ENCODE measurements at places on chromosomes 5 and 9.

- no peak for DNase-seq
Observed at GRCh38 chr5:78983601-78984438, 1.3 kb downstream of the ARSB start.

DNA sequence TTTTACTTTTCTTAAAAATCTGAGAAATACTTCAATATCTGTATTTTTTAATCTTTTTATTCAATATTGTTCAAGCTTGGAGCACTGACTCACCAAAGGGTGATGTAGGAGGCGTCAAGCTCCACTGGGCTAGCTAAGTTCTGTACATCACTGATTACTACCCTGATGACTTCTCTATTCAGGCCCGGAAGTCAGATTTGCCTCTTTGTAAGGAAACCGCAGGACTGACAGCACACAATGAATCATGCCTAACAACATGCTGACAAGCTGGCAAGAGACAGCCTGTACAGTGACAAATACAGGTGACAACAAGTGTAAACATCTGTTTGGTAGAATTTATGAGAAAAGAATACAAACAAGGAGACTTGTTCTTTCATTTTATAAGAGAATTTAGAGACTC, 627.9 kb upstream of the RORB start:
- peak; percentile 61 for DNase-seq

- peak; percentile 62 for DNase-seq
Observed at GRCh38 chr9:124293718-124294506, 36.2 kb downstream of the NEK6 start.

GRCh38 chr5:82699737-82700136, 377.5 kb downstream of the TMEM167A start:
- DNase-seq = no peak

GRCh38 chr9:7570107-7570720, 229.4 kb downstream of the DMAC1 start:
- peak; percentile 78 for DNase-seq

DNA sequence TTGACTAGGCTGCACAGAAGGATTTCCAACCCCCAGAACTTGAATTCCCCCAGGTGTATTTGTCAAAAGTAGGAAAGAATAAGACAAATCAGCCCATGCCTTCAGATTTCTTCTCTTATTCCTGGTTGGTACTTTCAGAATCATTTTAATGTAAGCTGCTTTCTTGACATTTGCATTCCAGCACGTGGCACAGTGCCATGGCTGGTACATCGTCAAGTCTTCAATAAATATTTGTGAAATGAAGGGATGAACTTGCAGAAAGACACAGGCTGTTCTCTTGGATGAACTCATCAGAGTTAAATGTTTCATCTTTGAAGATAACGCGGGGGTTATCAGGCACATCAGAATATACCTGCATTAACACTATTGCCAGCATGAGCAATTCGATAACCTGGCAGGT, 14.5 kb downstream of the KCNIP1 start:
- DNase-seq = no peak

- DNase-seq = no peak
Observed at GRCh38 chr5:112388739-112389138, 30.3 kb downstream of the EPB41L4A start.

GRCh38 chr5:149485655-149486615, 65.3 kb downstream of the CSNK1A1 start:
- DNase-seq = no peak

DNA sequence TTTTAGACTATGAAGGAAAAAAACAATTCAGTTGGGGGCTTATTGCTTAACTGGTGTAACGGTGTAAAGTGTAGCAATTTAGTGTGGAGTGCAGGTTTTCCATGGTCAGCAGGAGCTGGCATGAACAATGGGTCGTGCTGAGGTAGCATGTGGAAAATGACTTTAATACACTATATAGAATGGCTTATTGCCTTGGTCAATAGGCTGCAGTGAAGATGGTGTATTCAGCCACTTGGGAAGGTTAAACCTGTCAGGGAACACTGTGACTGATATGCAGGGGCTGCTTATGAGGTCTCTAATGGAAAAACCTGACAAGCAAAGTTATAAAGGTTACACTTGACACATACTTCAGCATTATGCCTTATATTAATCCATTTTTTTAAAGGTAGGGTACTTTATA, 764.7 kb upstream of the ARRDC3 start:
- DNase-seq = no peak

- DNase-seq = peak; percentile 47
Observed at GRCh38 chr9:122498883-122499288, 11.7 kb upstream of the OR1J2 start.

DNA sequence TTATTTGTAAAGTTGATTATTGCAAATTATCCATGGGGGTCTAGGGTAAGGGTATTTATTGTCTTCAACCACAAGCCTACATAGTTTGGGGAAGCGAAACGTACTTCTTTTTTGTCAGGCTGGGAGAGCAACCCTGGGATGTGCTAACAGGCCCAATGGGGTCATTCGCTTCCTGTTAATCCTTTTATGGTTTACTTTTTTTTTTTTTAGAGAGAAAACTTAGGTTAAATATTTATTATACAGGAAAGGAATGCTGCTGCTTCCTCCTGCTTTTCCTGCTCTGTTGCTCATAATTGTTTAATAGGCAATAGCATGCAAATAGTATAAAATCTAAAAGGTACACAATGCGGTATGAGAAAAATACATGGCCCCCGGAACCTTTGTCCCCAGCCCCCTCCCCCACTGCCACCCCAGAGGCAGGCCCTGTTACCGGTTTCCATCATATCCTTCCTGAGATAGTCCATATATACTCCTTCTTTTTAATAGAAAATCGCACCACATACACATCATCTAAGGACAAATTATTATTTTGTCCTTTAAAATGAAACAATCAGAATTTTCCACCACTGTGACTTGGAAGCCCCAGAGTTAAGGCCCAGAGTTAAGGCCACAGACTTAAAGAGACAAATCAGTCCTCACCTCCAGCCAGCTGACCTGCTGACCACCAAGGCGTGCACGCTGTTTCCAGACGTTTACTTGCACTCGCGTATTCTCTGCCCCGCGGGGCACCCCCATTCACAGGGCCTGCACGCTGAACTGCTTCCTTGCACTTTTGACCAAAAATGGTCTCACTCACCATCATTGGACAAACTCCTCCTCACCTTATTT, 83.9 kb downstream of the NDFIP1 start:
- no peak for DNase-seq

DNA sequence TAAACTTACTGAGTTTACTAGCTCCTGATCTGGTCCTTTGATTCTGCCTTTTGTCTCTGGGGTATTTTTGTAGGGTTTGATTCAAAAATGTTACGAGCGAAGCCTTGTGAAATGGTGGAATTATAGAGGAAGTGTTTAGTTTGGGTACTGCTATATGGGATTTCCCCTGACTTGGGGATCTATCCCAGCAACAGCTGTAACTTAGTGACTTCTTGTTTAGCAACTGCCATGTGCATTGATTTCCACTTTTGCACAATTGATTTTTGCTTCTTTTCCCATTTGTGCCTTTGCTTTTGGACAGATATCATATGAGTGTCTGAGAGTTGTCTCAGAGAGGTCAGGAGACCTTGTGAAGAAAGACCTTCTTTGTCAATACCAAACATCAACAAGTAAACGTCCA, 248.5 kb upstream of the DAP start:
- DNase-seq = no peak

- DNase-seq = no peak
Observed at GRCh38 chr9:117643288-117643654, 60.9 kb upstream of the TLR4 start.

DNA sequence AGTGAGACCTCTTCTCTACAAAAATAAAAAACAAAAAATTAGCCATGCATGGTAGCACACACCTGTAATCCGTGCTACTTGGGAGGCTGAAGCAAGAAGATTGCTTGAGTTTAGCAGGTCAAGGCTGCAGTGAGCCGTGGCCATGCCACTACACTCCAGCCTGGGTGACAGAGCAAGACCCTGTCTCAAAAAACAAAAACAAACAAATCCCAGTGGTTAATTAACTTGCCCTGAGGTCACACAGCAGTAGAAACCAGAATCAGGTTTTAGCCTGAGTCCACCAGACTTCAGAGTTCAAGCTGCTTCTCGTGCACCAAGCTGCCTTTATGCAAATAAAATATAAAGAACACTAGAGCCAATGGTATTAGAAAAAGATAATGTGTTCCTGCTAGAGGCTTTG, 169.7 kb downstream of the GOLPH3 start:
- no peak for DNase-seq

DNA sequence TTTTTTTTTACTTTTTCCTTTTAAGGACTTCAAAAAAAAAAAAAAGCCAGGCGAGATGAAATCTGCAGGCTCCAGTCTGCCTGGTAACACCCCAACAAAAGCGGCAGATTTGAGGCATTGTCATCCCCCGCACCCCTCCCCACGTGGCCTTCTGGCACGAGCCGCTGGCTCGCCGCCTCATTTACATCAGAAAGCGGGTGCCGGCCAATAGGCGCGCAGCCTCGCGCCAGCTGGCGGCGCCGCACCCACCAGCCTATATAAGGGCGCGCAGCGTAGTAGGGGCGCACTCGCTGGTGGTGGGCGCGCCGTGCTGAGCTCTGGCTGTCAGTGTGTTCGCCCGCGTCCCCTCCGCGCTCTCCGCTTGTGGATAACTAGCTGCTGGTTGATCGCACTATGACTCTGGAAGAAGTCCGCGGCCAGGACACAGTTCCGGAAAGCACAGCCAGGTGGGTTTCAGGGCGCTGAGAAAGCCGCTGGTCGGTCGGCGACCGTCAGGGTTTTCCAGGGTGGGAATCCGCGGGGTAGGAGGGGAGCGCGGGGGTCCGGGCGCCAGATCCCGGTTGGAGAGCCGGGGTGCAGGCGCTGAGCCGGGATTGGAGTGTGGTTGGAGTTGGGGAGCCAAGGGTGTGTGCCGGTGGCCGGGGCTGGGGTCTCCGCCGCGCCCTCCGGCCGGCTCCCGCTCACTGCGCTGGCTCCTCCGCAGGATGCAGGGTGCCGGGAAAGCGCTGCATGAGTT, at the start of gene GADD45G:
Gene GADD45G, plus strand, starts transcription at position 284 of the 736 bp plus-strand sequence. Its CDS starts 110 bp downstream, at position 394.
- peak; percentile 96 for DNase-seq

DNA sequence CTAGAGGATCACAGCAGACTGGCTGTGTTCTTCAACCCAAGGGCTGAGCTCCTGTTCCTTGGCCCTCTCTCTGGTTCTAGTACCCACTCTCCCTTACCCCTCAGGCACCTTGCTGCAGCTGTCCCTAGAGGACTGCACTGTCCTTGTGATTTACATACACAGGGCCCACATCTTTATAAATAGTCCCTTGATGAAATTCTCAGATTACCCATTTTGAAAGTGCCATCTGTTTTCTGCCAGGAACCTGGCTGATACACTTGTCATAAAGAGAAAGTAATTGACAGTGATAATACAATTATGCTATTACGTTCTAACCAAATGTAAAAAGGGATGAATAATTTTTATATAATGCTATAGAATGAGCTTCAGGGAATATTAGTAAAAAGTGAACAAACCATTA, 16.5 kb upstream of the SPARC start:
- no peak for DNase-seq

- no peak for DNase-seq
Observed at GRCh38 chr5:73994963-73995362, 369.0 kb downstream of the ARHGEF28 start.

GRCh38 chr9:115109486-115109885, 8.5 kb downstream of the TNC start:
- DNase-seq = no peak

DNA sequence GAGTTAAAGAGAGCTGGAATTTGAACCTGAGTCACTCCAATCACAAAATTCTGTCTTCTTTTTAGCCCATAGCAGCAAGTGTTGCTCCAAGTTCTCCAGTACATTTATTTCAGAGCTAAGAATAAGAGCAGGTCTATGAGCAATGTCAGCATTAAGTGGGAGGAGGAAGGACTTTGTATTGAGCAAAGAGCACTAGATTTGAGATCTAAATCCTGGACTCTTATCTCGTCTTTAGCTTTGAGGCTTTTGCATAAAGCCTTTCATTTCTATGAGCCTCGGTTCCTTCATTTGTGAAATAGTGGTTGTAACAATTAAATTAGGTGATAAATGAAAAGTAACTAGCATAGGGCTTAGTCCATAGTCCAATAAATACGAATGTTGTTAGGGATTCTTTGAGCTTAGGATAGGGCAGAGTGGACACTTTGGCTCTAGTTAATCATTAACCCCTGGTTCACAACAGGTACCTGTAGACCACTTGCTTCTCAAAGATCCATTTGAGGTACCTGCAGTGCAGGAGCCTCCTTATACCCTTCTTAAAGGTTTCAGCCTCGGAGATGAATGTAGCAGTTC, 464.1 kb upstream of the KLF4 start:
- DNase-seq = no peak

DNA sequence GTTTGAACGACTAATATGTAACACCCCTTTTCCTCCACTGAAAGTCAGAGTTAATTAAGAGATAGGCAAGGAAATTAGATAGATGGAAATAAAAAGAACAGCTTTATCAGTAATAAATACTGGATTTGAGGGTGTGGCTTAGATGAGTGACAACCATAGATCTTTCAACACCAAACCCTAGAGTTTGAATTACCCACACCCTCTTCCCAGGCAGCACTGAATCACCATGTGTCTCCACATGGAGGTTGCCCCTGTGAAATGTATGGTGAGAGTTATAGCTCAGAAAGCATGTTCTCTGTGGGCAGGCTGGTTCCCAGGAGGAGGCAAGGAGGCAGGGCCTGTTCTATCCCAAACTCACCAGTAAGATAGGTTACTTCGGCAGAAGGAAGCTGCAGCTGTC, 69.7 kb downstream of the TMEM174 start:
- no peak for DNase-seq

- no peak for DNase-seq
Observed at GRCh38 chr5:175809531-175810121, 61.8 kb upstream of the CPLX2 start.
